Breast epithelium (tissue), 4 donors: ENCODE measurements at places on chromosomes 7 and 10. TPM values are rescaled to one million over a fixed set of nuclear protein-coding genes. Genes with fewer than 3 reads are reported as not detected.
A peak's percentile ranks its signal among the peaks of the same experiment; 100 is the strongest.

The TBC1D12 gene
- total RNA-seq = 19.0 TPM

The NKX1-2 gene
- 0.33 TPM for total RNA-seq

The DPP6 gene
- not detected for total RNA-seq

The RAB18 gene
- total RNA-seq = 43.4 TPM

The TRIM8 gene
- total RNA-seq = 88.8 TPM

GRCh38 chr7:44072364-44073231 is 7.2 kb upstream of the PGAM2 start:
- peak; percentile 72 for DNase-seq
- no peak overlapping the region for H3K4me3 ChIP-seq
- H3K27ac ChIP-seq = peak overlapping the region; percentile 72
- no peaks in the 10 kb centered on the region for H3K36me3 ChIP-seq
- H3K4me1 ChIP-seq = peaks cover 4% of the 10 kb centered on the region

GRCh38 chr10:76993213-76993612 is 644.4 kb downstream of the KCNMA1 start:
- no peak overlapping the region for H3K4me3 ChIP-seq
- H3K4me1 ChIP-seq = no peaks in the 10 kb centered on the region
- no peak for DNase-seq
- no peaks in the 10 kb centered on the region for H3K27me3 ChIP-seq
- H3K27ac ChIP-seq = no peak overlapping the region
- no peaks in the 10 kb centered on the region for H3K36me3 ChIP-seq
